Hematopoietic multipotent progenitor cell treated with erythropoietin and hydrocortisone succinate and interleukin-3 and kit ligand, for 4 days (in vitro differentiated cells): ENCODE measurements at places on chromosomes 1 and 21.

DNA sequence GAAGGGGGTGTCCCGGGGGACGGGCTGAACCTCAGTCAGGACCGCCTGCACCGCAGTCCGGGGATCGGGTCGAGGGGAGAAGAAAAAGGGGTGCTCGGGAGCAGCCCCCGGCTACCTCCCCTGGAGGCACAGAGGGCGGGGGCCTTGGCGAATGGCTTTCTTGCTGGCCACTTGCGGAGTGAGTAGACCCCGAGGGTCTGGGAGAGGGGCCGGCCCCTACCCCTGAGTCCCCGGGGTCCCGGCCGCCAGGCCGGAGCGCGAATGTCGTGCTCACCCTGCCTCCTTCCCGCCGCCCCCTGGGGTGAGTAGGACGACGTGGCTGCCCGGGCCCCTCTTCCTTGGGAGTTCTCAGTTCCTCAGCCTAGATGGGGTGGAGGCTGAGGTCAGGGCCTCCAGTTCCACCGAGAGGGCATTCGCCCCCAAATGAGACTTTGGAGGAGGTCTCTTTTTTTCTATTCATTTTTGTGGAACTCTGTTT, 113.0 kb downstream of the OSBPL9 start:
- peak; percentile 62 for DNase-seq

GRCh38 chr1:91744953-91745639, 140.9 kb downstream of the TGFBR3 start:
- DNase-seq, result no peak

- no peak for DNase-seq
Observed at GRCh38 chr1:207944571-207944970, 33.6 kb upstream of the CD34 start.

GRCh38 chr1:214124281-214124805, 136.6 kb downstream of the PROX1 start:
- DNase-seq, result peak; percentile 10

DNA sequence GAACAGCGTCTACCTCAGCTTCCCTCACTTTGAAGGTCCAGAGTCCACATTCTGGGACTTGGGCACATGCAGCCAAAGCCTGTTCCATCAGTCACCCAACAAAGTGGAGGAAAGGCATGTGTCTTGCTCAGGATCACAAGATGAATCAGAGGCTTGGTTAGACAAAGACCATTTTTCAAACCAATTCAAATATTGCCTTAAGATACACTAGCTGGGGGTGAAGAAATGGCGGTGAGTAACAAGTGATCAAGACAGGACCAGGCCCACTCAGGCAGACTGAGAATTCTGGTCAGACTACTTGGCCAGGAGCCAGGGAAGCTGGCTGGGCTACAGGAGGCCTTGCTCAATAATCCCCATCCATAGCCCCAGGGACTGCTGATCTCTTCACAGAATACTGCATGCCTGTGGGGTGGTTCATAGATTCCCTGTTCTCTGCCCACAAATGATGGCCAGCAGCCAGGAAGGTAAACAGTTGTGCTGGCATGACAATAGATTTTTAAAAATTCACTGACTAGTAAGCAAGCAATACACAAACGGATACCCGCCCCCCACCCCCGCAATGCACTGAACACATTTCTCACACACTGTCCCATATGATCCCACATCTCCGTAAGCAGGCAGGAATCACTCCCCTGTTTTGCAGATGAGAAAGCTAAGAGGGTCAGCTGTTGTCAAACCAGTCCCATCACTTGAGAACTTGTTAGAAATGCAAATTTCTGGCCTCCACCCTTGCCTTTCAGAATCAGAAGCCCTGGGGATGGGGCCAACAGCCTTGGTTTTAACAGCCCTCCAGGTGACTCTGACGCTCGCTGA, 27.2 kb downstream of the ERI3 start:
- no peak for DNase-seq

- no peak for DNase-seq
Observed at GRCh38 chr1:2358651-2359640, 32.4 kb downstream of the MORN1 start.

- DNase-seq, result no peak
Observed at GRCh38 chr1:231107600-231108326, 54.1 kb upstream of the TRIM67 start.

DNA sequence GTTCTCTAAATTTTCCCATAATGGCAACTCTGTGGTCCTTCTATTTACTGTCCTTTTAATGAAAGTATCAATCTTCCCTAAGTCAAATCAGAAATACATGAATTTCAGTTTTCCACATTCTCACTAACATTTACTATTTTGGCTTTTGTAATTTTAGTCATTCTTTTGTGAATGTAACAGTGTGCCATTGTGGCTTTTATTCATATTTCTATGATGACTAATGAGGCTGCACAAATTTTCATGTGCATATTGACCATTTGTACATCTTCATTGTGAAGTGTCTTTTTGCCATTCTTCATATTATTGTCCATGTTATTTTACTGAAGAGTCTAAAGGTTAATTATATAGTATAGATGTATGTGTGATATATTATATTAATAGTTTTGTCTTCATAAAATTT, 431.0 kb upstream of the BRINP3 start:
- no peak for DNase-seq

- DNase-seq, result peak; percentile 46
Observed at GRCh38 chr1:155322571-155322952, 1.9 kb downstream of the RUSC1 start.

DNA sequence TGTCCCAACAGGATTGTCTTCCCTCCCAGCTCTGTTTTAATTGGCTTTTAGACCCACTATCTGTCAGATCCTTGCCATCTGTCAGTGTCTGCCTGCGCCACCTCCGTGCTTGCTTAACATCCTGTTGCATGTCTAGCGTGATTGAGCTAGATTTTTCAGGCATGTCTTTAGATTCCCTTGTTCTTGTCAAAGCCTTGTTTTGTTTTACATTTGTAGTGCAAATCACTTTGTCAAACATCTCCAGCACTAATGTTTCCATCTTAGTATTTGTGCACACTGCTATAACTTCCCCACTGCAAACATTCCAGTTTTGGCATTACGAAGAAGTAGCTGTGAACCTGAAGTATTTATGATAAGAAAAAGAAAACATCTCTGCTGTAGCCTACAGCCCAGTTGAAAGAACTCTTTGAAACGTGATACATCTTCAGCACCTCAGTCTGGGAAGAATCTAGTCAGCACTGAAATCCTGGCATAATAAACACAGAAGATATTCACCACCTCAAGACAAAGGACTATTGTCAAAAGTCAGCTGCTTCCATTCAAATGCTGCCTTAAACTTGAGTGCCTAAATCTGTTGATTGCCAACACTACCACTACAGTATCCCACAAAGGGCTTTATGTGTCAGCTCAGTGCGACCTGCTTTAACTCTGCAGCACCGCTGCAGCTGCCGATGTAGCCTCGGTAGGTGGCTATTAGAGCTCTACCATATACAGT, 105.0 kb downstream of the FNBP1L start:
- DNase-seq, result peak; percentile 85

DNA sequence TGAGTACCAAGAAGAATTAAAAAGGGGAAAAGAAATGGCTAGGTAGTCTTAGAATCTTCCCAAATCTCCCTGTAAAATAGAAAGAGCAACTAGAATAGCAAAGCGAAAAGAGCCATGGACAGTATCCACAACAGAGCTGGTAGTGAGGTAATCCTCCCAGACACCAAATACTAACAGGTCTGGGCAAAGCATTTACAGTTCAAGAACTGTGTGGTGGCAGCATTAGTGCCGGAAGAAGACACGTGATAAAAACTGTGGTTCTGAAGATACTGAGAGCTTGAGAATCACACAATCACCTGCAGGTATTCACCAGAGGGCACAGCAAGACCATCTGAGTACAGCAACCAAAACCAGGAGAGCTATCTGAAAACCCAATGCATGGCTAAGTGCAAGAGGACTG, 31.8 kb upstream of the OLIG2 start:
- no peak for DNase-seq

- no peak for DNase-seq
Observed at GRCh38 chr1:16184557-16185303, 27.7 kb downstream of the ARHGEF19 start.

- DNase-seq, result no peak
Observed at GRCh38 chr1:8155528-8156186, 129.5 kb upstream of the ERRFI1 start.

- DNase-seq, result no peak
Observed at GRCh38 chr1:94334764-94335163, 83.4 kb upstream of the ABCD3 start.

GRCh38 chr1:16905110-16905867, 9.5 kb downstream of the RNU1-2 start:
- DNase-seq, result peak; percentile 94

DNA sequence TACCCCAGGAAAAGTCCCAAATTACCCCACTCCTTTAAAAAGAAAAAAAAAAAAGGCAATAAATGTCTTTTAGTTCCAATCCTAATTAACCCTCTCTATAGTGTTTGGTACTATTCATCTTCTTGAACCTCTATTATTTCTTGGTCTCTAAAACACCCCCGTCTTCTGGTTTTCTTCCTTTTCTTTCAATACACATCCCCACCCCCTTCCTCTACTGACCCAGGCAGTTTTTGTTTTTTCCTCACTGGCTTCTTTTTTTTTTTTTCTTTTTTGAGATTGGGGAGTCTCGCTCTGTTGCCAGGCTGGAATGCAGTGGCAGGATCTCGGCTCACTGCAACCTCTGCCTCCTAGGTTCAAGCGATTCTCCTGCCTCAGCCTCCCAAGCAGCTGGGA, 26.1 kb downstream of the EGLN1 start:
- DNase-seq, result no peak

- peak; percentile 89 for DNase-seq
Observed at GRCh38 chr21:33067457-33067856, 2.5 kb upstream of the OLIG1 start.

DNA sequence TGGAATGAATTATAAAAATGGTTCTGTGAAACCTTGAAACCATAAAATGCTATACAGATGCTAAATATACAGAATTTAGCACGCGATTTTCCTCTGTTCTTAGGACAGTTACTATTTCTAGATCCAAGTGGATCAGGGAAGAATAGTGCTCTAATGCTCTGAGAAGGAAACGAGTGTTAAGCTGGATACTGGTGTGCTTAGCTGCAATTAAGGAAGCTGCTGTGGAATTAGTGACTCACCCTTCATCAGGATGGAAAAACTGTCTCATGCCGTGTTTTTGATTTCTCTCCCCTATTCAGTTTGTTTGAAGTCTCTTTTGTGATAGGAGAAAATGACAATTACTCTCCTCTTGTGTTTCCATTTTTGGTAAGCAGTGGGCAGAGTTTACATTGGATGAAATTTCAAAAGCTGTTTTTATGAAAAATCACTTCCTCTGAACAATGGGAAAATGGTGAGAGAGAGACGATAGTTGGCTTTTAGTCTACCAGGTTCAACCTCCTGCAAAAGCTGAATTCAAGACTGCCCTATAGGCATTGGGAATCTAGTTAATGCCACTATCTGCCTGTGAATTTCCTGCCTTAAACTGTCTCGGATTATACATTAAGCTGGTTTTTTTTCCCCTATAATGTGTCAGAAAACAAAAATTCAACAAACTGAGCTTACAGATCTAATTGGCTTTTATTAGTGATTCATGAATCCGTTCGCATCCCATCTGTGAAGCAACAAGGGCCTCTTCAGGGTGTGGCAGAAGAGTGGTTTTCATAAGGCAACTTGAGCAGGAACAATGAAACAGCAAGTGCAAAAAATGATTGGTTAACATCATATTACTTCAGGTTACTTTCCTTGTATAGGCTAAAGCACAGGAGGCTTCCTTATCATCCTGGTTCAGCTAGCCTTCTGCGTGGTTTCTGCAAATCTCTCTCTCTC, 179.8 kb downstream of the ST6GALNAC3 start:
- peak; percentile 56 for DNase-seq

GRCh38 chr21:33751120-33751519, 108.8 kb downstream of the ITSN1 start:
- DNase-seq, result peak; percentile 39

- no peak for DNase-seq
Observed at GRCh38 chr1:201371276-201371675, 6.2 kb downstream of the TNNT2 start.

DNA sequence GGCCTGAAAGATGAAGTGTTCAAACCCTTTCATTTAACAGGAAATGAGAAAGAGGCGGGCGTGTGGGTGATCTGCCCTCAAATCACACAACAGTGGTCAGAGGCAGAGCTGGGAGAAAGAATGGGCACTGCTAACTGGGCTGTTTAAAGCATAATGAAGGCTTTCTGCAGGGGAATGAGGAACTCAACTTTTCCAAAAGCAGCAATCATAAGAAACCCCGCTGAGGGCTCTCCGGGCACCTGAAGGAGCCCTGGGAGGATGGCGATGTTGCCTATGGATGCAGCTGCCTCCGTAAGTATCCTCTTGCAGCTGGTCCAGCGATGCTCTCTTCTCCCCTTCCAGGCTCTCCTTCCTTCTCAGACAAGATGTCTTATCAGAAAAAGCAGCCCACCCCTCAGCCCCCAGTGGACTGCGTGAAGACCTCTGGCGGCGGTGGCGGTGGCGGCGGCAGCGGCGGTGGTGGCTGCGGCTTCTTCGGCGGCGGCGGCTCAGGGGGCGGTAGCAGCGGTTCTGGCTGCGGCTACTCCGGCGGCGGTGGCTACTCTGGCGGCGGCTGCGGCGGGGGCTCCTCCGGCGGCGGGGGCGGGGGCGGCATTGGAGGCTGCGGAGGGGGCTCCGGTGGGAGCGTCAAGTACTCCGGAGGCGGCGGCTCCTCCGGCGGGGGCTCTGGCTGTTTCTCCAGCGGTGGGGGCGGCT, 1.2 kb downstream of the LORICRIN start:
- DNase-seq, result peak; percentile 47

DNA sequence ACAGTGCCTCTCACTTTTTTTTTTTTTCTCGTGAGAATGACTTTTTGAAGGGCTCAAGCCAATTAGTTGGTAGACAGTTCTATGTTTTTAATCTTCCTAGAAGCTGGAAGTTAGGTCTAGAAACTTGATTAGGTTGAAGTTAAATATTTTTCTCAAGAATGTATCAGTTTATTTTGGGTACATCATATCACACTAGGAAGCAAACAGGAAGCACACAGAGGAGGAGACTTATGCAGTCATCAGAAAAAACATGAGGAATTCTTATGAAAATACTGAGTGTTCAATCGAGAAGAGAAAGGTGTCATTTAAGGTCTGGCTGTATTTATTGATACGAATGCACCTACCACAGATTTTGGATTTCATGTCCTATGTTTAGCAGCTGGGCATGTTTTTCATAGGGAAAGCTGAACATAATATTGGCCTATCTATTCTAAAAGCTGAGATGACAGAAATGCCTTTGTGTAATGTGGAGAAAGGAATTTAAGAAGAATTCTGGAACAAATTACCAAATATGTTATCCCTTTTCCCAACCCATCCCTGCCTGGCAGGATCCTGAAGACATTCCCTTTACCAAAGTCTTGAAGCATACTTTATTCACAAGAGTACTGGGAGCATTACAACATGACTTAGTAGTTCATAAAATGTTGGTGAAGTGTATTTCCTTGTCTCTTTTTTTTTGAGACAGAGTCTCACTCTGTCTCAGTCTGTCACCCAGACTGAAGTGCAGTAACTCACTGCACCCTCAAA, 17.5 kb upstream of the ZFP69B start:
- DNase-seq, result no peak
